ENCODE measurements at places on chromosomes 4 and X.

GRCh38 chr4:78601013-78601412 is 49.4 kb downstream of the ANXA3 start:
- DNase-seq, result no peak

- DNase-seq, result no peak
Measured at GRCh38 chr4:153472122-153473037, 6.2 kb downstream of the TMEM131L start.

DNA sequence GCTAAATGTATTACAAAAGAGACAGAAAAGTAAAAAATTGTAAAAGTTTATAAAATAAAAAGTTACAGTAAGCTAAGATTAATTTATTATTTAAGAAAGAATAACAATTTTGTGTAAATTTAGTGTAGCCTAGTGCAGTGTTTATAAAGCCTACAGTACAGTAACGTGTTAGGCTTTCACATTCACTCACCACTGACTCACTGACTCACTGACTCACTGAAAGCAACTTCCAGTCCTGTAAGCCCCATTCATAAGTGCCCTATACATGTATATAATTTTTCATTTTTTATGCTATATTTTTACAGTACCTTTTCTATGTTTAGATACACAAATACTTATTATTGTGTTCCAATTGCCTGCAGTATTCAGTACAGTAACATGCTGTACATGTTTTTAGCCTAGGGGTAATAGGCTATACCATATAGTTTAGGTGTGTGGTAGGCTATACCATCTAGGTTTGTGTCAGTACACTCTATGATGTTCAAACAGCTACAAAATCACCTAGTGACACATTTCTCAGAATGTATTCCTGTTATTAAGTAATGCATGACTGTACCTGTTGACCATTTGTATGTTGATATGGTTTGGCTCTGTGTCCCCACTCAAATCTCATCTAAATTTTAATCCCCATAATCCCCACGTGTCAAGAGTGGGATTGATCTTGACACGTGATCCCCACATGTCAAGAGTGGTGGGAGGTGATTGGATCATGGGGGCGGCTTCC is 57.9 kb downstream of the CFAP299 start:
- DNase-seq, result no peak

- DNase-seq, result no peak
Measured at GRCh38 chrX:40021647-40022046, 76.1 kb downstream of the BCOR start.

GRCh38 chr4:42296196-42296595 is 101.1 kb upstream of the SHISA3 start:
- DNase-seq, result no peak

DNA sequence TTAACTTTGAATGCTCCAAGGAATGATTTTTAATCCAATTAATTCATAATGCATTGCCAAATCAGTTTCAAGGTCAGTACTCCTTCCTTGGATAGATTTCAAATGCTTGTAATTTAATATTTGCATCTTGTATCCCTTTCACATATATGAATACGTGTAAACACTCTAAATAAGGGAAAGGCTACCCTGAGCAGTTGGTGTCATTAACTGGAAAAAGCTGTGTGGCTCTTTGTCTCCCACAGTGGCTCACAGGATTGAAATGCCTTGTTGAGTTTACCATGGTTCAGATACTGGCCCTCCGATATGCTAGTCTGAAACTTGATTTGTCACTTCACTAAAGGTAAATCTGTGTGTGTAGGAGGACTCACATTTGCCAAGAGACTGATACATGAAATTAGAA is 16.7 kb upstream of the ACOT9 start:
- no peak for DNase-seq

DNA sequence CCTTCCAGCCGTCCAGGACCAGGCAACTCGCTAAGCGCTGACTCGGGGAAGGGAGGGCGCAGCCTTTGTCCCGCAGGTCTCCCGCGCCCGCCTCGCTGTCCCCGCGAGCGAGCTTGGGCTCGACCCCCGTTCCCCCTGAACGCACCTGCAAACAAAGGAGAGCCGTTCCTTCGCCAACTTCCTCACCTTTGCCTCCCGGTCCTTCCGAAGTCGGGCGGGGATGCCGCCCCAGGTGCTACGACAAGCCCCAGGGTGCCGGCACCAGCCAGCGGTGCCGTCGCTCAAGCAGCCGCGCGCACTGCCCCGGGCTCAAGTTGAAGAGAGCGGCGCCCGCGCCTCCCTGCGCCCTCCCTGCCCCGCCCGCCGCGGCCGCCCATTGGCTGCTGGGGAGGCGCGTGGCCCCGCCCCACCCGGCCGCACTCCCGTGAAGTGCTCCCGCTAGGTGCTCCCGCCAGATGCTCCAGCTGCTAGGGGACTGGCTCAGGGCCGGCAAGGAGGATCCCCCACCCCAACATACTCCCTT is 107.1 kb downstream of the NSUN7 start:
- DNase-seq, result peak; percentile 67

DNA sequence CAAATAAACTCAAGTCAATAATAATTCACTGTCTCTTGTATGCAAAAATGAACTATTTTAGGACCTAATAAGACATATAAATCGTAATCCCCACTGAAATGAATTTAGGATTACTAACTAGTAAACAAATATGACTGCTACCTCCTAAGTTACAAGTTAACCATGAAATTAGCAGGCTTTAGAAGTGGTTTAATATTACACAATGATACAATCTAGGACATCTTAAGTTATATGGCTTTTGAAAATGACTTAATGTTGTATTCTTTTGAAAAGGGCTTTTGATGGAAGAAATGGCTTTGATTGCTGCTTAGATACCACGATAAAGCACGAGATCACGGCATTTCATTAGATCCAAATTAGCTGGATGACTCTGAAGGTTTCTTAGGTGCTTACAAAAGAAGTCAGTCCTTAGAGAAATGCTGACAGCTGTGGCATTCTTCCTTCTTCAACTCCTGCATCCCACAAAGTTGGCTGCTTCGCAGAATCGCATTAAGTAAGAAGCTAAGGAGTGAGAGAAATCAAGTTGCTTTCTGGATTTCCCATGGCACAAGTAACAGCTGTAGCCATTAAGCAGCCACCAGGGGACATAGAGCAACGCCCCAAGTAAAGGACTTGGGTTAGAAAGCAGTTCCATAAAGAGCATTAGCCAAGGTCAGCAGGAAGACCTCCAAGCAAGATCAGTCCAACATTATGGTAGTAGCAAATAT is 6.9 kb downstream of the SLC10A7 start:
- no peak for DNase-seq

GRCh38 chr4:153346031-153346430 is 1.5 kb downstream of the MND1 start:
- no peak for DNase-seq

- DNase-seq, result no peak
Measured at GRCh38 chr4:38856046-38856445, 571 bp downstream of the TLR6 start.

DNA sequence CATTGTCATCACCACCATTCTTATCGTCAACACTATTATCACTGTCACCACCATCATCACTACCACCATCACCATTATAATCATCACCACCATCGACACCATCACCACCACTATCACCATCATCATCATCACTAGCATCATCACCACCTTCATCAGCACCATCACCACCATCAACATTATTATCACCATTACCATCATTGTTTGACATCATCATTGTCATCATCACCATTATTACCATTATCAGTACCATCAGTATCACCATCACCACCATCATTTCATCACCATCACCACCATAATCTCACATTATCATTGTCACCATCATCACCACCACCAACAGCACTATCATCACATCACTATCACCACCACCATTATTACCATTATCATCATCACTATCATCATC is 47.5 kb upstream of the NKX1-1 start:
- no peak for DNase-seq

- DNase-seq, result no peak
Measured at GRCh38 chrX:154352466-154352865, 22.0 kb downstream of the FLNA start.

GRCh38 chr4:45241976-45242375 is 515.6 kb upstream of the GNPDA2 start:
- no peak for DNase-seq

GRCh38 chr4:85939595-85939994 is 420.3 kb downstream of the MAPK10 start:
- no peak for DNase-seq

DNA sequence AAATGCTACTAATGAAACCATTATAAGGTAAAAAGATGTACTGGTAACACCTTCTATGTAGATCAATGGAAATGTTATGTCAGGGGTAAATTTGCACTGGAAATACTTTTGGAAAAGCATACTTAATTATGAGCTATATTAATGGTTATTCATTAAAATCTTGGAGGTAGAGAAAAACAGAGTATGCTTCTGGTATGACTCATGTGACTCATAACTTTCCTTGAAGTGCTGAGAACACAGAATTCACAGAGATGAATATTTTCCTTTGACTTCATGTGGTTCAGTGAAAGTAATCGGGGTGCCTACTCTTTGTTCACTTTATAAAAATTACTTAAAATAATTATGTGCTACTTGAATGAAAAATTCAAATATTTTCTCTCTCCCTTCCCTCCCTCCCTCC is 254.2 kb downstream of the KCTD8 start:
- no peak for DNase-seq

GRCh38 chr4:172143605-172144314 is 330.6 kb downstream of the GALNTL6 start:
- DNase-seq, result no peak

- DNase-seq, result no peak
Measured at GRCh38 chr4:164945146-164945545, 32.3 kb downstream of the TRIM61 start.

- DNase-seq, result no peak
Measured at GRCh38 chr4:39346856-39347519, 19.2 kb downstream of the RFC1 start.

DNA sequence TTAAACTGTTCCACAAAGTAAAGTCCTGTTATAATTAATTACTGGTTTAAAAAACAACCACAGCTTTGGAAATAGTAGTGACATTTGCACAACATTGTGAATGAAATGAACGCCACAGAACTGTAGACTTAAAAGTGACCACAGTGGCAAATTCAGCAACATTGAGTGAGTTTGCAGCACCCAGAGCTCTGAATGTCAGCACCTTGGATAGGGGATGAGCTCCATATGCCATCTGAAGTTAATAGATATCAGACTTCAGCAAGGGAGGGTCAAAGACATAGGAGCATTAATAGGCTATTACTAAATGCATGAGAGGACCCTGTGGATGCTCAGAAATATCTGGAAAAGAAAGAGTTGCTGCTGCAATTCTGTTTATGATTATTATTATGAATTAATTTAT is 55.3 kb upstream of the KCNIP4 start:
- DNase-seq, result no peak

DNA sequence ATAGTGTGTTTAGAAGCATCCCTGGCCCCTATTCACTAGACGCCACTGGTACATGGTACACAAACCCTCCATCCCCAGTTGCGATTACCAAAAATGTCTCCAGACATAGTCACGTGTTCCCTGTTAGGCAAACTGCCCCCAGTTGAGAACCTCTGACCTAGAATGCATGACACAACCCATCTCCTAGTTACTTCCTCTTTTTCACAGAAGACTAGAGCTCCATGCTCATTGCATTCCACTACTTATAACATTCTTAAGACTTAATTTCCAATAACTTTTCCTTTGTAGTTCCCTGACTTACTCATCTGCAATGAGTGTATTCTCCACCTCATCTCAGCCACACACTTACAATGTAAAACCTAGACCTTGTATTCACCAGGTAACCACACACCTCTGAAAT is 68.6 kb downstream of the PRSS12 start:
- DNase-seq, result no peak

GRCh38 chr4:171715973-171716372 is 97.2 kb upstream of the GALNTL6 start:
- DNase-seq, result no peak

DNA sequence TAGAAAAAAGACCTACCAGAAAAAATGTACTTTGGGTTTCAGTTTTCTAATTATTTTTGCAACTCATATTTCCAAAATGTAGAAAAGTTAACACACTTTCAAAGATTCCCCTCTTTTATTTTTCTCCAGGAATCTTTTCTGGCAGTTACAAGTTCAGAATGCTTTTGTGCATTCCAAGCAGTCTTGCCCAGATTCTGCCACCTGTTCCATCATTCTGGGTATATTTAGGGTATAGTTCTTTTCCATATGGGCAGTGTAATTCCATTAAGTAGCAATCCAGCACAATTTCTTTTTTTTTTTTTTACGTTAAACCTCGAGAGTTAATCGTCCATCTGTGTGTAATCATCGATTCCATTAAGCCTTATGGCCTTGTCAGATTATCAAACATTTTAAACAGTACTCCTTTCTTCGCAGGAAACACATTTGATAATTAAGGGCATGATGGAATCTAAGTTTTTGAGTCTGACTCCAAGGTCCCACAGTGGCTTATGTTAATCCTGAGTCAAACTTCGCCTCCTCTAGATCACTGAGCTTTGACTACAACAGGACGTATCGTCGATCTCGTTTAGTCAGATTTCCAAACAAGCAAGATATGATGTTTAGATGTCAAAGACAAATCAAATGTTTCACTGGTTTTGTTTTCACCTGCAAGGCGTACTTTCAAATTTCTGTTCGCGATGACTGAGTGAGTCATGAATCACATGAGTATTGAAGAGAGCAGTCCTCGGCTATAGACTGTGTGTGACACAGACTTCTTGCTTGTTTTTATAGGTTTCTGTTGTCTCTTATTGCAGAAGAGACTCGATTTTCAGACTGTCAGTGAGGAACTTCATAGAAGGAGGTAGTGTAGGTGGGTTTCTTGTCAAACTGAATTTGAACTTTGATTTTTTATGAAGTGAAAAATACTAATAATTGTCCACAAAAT is 118.9 kb upstream of the GK2 start:
- no peak for DNase-seq

- no peak for DNase-seq
Measured at GRCh38 chr4:86608757-86609375, 14.8 kb downstream of the PTPN13 start.

DNA sequence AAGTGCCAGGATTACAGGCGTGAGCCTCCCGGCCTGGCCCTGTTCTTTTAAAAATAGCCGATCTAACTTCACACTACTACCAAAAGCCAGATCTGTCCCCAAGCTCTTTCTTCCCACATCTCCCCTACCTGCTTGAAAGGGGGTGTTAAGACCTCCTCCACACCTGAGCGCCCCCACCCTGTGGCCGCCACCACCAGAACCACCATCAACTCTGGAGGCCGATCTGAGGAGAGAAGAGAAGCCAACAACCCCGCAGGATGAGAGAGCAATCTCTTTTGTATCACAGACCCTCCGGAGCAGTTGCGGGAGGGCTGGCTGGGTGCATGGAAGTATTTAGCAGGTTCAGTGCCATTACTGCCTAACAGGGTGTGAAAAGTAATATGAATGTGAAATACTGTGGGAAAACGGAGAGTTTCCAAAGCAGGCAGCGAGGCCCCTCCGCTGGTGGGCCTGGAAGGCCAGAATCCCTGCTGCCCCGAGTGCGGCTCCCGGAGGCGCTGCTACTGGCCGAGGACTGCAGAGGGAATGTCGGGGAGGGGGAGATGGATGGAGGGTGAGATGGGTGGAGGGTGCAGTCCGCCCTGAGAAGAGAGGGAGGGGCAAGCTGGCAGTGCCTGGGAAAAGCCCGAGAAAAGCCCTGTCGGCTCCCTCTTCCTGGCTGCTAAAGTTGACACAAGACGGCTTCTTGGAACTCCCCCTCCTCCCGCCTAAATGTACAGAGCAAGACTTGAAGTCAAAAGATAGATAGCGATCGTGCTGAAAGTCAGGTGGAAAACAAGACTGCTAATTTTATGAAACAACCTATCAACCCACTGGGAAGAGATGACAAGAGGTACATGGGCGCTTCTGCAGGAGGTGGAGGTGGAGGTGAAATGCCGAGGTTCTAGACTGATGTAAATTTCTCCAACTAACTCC is 22.3 kb downstream of the HAND2 start:
- no peak for DNase-seq

GRCh38 chrX:53088136-53088974 is 5.6 kb upstream of the KANTR start:
- DNase-seq, result no peak
